ENCODE measurements at places on chromosomes 6 and 20.
A peak's percentile ranks its signal among the peaks of the same experiment; 100 is the strongest.

GRCh38 chr20:23823621-23824324, 2.8 kb downstream of the CST2 start:
- no peak for DNase-seq

DNA sequence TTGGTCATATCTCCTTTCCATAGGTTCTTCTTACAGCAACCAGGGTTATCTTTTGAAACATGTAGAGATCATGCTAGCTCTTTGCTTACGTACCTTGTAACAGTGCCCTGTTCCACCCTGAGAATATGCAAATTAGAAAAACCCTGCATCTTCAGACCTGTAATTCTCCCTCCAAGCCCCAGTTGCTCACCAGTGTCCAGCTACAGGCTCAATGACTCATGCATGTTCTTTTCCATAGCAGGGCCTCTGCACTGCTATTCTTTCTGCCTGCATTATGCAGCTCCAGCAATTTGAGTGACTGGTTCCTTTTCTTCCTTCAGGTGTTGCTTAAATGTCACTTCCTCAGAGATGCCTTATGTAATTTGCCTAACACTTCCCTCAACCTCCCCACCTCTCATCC, 636.2 kb downstream of the KHDRBS2 start:
- DNase-seq, result no peak

GRCh38 chr20:63442100-63442493, 30.4 kb downstream of the KCNQ2 start:
- peak; percentile 7 for DNase-seq

- DNase-seq, result no peak
These were observed 216.5 kb downstream of the ARID1B start for GRCh38 chr6:156993713-156994112.

DNA sequence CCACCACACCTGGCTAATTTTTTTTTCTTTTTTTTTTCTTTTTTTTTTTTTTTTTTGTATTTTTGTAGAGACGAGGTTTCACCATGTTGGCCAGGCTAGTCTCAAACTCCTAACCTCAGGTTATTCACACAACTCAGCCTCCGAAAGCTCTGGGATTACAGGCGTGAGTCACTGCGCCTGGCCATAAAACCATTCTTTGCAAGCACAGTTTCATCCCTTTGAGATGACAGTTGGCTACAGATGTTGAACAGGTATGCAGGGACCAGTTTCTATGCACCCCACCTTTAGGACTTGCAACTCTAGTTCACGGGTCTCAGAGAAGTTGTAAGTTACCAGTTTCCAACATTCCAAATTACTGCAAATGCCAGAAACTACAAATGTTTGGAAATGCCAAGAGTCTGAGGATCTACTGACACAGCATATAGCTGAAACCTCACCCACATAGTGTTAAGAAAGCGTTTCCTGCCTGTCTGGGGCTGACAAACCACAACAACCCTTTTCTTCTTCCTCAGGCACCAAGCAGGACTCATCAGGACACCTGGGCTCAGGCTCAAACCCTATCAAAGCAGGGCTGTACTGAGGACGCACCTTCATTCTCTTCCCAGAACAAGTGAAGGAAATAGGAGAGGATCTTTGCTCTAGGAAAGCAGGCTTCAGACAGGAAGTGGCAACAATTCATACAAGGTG, 22.9 kb downstream of the ARHGAP18 start:
- DNase-seq, result no peak

DNA sequence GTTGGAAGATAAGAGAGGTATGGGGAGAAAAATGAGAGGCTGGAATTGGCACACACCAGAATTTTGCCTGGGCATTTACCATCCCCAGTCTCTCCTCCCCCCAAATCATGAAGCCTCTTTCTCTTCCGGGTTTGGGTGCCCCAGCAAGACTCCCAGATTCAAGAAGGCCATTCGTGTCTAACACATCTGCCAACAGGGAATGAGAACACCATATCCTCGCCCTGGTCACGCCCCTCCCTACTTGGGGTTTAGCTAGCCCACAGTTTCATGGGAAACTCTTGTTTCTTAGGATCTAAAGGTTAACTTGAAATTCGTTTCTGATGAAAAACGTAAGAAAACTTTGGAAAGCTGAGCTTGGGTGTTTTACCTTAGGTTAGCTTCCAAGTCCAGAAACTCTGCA, 105.5 kb upstream of the TMEM170B start:
- no peak for DNase-seq

GRCh38 chr20:48349656-48350055, 478.1 kb downstream of the PREX1 start:
- no peak for DNase-seq

DNA sequence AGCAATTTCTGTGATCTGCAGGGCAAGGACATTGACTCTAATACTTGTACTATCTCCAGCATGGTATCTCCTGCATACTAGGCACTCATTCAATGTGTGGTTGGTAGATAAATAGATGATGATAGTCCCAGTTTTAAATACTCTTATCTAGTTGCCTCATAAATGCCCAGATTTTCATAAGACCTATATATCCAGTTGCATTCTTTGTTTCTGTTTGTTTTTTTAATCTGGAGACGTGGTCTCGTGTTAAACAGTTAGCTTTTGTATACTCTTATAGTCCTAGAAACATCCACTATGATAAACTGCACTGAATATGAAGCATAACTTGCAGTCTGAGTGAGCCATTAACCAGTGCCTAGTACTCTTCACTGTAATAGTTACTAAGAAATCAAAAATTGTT, 35.5 kb upstream of the SUMO4 start:
- no peak for DNase-seq

- no peak for DNase-seq
These were observed 21.1 kb downstream of the FOXA2 start for GRCh38 chr20:22563062-22563965.

DNA sequence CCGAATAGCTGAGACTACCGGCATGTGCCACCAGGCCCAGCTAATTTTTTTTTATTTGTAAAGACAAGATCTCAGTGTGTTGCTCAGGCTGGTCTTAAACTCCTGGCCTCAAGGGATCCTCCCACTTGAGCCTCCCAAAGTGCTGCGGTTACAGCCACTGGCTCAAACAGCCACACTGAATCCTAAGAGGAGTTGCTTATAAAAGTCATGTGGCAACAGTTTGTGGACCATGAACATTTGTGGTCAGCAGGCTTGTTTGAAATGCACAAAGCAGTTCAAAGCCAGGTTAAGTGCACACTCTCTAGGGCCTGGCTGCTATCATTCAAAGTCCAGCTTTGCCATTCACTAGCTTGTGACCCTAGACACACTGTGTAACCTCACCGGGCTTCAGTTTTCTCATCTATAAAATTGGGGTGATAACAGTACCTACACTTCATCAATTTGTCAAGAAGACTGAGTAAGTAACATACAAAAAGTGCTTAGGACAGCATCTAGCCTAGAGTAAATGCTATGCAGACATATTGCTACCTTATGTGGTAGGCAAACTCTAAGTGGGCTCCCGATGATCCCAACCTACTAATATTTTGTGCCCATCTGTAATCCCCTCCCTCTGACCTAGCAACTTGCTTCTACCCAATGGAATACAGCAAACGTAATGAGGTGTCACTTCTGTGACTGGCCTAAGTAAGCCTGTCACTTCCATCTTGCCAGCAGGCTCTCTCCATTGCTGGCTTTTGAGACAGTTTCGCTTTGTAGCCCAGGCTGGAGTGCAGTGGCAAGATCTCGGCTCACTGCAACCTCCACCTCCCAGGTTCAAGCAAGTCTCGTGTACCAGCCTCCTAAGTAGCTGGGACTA, 122.9 kb downstream of the ZMYND8 start:
- no peak for DNase-seq

DNA sequence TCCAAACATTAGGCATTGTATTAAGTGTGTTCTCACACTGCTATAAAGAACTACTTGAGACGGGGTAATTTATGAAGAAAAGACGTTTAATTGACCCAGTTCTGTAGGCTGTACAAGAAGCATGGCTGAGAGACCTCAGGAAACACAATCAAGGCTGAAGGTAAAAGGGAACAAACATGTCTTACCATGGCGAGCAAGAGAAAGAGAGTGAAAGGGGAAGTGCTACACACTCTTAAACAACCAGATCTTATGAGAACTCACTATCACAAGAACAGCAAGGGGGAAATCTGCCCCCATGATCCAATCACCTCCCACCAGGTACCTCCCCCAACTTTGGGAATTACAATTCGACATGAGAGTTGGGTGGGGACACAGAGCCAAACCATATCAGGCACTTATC, 86.6 kb upstream of the TOP1 start:
- DNase-seq, result no peak

DNA sequence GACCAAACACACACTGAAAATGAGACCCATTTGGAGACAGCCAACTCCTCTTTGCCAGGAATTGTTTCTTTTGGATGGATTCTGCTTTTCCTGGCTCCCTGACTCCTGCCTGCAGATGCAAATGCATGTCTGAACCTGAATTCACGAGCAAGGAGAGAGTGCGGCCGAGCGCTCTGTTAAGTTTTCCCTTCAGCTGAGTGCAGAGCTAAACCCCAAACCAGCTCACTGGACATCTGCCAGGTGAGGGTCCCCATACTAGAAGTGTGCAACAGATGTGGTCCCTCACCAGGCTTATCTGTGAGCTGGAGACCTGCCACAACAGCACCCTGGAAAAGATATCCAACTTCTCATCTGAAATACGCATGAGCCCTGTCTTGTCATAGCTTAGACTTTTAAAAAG, 59.0 kb downstream of the CD164 start:
- no peak for DNase-seq

DNA sequence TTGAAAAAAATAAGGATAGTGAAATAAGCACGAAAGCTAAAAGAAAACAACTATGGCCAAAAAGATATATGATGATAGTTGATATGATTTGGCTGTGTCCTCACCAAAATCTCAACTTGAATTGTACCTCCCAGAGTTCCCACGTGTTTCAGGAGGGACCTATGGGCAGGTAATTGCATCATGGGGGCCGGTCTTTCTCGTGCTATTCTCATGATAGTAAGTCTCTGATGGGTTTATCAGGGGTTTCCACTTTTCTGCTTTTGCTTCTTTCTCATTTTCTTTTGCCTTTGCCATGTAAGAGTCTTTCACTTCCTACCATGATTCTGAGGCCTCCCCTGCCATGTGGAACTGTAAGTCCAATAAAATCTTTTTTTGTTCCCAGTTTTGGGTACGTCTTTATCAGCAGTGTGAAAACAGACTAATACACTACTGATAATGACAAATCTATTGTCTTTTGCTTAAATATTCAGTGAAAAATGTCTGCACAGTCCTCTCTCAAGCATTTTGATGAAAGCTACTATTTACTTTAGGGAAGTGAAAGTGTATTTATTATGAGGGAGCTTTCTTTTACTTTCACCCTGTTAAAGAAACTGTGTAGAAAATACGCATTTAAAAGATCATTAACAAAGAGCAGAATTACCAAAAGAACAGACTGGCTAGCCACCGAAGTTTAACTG, 389.1 kb downstream of the HTR1B start:
- DNase-seq, result no peak

- no peak for DNase-seq
These were observed 150.1 kb downstream of the DHX35 start for GRCh38 chr20:39112178-39112743.

DNA sequence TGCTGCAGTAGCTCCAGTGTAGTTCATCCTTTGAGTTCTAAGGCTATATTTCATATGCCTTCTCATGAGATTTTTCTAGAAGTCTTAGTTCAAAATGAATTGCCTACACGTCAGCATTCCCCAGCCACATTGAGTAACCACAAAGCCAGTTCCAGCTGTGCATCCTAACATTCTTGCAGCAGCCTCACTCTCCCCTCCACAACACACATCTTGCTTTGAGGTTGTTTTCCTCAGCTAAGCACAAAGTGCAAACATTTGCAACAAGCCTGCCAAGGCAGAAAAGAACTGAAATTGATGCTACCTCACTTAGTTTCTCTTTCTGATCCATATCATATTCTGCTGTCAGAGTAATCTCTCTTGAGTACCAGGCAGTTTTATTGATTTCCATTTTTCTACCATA, 160.7 kb upstream of the KCNQ5 start:
- DNase-seq, result no peak

DNA sequence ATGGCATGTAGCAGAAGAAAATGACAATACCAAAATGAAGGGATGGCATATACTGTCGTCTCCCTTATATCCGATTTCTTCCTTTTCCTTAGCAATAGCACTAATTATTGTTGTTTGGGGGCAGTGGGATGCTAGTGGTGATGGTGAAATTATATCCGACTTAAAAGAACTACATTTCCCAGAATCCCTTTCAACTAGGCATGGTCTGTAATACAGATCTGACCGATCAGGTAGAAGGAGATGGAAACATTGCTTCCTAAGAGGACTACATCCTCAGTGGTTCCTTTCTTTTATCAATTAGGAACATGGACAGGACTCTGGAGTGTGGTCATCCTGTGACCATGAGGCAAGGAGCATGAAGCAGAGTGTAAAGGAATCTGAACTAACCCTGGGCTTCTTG, 532.6 kb downstream of the CBLN4 start:
- no peak for DNase-seq

- DNase-seq, result no peak
These were observed 24.6 kb upstream of the PPP1R14C start for GRCh38 chr6:150118203-150118602.

DNA sequence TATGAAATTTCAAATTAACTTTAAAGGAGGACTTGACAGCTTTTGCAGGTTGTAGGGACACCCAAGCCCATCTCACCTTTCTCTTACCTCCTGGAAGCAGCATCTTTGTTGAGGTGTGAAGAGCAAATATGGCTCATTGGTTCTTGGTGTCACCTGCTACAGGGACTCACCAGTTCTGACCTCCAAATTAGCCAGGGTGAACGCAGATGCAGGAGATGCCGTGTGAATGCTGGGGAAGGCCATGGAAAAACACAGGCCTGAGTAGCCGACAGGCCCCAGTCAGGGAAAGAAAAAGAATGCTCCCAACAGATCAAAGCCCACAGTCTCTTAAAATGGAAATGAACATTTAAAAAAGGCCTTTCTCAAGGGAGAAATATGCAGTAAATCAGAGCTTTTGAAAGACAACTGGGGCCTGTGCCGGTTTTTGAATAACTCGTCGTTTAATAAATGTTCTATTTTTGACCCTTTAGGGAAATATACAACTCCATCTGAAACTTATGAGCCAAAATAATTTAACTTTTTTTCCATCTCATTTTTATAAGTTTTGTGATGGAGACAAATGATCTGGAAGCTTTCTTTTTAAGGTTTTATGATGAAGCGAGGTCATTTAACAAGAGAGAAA, 167.5 kb downstream of the CD83 start:
- no peak for DNase-seq

DNA sequence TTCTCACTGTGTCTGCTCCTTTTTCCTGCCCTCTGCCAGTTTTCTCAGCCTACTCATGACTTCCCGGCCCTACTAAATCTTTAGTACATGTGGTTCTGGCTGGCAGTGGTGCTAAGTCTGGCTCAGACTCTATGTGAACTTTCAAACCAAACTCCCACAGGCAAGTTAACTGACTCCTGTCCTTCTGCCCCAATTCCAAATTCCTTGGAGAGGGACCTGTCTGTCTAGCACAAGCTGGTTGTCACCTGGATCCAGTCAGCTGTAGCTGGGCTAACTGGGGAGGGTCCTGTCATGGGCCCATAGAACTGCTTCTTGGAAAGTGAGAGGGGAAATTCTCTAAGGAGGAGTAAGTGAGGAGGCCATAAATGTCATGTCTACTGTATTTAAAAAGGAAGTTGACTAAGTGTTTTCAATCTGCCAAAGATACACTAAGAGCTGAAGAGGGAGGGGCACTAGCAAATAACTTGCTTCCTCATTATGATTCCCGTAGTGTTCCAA, 240.1 kb downstream of the KCNQ5 start:
- no peak for DNase-seq
